ENCODE measurements at places on chromosomes 4 and X.
A peak's percentile ranks its signal among the peaks of the same experiment; 100 is the strongest.

- DNase-seq, result peak; percentile 35
Measured at GRCh38 chr4:73682508-73682907, 57.9 kb upstream of the CXCL8 start.

DNA sequence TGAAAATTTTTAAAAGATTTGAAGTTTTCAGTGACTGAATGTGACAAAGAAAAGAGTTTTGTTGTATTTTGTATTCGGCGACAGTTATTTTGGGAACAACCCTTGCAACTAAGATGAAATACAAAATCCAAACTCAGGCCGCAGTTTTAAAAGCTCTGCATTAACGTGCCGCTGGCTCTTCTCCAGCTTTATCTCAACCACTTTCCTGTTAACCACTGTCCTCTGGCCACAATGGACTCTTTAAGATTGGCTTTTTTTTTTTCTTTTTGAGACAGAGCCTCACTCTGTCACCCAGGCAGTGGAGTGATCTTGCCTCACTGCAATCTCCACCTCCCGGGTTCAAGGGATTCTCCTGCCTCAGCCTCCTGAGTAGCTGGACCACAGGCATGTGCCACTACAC, 22.1 kb upstream of the AMTN start:
- DNase-seq, result no peak

DNA sequence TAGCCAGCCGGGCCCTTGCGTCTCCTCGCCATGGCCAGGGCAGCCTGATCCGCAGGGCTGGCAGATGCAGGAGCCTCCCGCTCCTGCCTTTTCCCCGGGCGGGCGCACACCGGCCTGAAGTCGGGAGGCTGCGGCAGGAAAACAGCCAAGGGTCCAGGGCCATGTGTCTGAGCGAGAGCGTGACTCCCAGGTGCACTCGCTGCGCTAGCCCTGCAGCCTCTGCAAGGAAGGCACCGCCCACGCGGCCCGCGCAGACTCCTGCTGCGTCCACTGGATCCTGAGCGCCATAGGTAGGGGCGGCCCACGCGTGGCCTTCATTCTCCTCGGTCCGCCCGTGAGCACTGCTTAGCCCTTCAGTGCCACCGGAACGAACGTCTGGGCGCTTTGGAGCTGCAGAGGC, 379.9 kb downstream of the TRAM1L1 start:
- no peak for DNase-seq

DNA sequence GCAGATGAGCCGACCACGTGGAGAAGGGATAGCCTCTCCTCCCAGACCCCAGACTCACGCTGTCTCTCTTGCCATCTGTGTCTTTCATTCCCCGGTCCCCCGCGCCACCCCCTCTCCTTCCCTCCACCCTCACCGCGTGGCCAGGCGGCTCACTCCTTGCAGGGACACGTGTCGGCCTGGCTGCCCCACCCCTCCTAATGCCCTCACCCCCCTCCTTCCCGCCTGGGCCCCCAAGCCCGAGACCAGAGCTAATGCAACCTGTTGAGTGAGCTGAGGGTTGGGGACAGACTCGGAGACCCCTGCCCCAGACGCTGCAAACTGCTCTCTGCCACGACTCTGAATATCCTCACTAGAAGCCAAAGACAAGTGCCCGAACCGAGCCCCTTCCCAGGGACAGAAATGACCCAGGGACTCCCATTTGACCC, 1.8 kb downstream of the SLC38A5 start:
- DNase-seq, result no peak

DNA sequence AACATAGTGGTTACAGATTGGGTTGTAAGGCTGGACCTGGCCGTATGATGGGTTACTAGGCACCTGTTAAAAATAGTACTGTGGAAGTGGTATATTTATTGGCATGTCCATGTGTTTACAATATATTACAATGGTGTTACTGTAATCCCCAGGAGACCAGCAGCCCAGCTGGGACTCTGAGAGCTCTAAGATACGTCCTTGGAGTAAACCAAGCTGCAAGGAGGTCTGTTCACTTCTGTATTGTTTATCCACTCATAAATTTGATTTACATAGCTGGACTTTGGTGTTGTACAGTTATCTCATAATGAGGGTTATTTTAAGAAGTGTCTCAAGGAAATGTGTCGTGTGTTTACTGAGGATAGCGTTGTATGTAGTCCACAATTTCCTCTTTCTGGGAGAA, 93.8 kb downstream of the TBL1X start:
- DNase-seq, result no peak

DNA sequence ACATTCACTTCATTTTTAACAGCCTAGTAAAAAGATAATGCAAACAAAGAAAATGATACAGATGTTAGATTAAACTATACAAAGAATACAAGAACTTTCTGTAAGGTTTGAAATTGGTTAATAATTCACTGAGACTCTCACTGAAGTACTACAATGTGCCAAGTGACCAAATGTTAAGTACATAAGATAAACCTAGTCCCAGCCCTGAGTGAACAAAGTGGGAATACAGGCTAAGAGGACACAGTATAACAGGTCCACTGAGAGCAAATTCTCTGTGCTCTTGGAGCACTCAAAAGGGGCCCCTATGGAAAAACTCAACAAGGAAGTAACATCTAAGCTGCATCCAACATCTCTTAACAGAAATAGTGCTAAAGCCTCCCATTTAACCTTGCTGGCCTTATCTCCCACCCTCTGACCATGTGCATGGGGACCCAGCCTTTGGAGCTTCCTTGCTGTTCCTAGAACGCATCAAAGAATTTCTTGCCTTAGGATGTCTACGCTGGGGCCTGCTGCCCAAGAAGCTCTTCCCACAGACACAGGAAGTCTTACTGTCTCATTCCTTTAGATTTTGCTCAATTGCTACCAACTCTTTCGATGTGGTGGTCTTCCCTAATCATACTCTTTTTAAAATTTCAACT, 113.4 kb downstream of the ZAR1 start:
- DNase-seq, result no peak

- DNase-seq, result no peak
Measured at GRCh38 chr4:153706519-153706918, 22.4 kb downstream of the TLR2 start.

- peak; percentile 6 for DNase-seq
Measured at GRCh38 chr4:88341227-88342192, 37.1 kb upstream of the HERC6 start.

DNA sequence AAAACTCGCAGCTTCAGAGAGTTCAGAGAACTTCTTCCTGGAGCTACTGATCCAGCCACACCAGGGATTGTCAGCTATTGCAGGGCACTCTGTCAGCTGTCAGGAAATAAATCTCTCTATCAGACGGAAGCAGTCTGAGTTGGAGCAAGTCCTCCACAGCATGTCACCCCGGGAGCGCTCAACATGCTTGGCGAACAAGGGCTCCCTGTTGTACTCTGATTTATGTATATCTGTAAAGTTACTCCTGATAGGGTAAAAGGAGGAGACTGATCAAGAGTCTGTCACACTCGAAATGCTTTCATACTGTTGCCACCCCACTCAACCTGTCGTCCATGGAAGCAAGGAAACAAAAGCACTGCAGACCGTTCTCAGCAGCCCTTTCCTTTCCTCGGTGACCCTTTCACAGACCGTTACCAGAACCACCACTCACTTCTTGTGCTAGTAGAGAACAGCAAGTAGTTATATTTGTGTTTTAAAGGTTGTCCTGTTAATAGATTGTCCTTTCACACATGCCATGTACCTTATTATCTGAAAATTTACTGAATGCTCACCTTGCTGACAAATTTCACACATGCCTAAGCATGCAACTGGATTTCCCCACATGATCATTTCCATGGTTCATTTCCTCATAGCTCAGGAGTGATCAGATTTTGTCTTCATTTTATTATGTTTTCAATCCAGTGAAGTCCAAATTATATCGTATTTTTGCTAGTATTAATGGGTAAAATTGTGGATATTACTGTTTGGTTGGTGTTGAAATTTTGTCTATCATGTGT, 2108.9 kb upstream of the TENM3 start:
- DNase-seq, result peak; percentile 24

DNA sequence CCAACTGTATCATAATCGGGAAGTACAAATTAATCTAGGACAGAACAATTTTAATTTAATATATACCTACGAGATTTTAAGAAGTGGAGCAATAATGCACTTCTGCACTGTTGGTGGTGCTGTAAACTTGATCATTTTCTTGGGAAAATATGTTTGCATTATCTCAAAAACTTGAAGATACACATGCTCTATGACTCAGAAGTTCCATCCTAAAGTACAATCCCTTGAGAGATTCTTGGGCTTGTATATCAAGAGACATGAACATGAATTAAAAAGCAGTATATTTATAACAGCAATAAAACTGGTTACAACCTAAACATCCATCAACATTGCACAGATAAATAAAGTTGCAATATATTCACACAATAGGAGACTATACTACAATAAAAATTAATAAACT, 168.8 kb downstream of the CLCN4 start:
- no peak for DNase-seq

DNA sequence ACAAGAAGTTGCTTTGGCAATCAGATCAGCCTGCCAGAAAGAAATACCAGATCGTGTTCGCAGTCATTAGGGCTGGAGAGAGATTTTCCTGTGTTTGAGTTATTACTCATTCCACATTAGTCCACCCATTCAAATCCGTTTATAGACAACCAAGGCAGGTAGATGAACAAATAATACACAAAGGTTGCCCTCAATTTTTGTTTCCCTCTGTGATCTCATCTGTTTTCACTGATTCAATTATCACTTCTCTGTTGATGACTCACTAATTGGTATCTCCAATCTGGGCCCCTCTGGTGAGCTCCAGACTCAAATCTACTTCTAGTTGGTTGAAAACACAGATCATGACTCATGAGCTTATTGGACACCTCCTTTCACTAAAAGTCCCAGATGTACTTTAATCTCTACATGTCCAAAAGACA, 54.5 kb downstream of the CHM start:
- no peak for DNase-seq

- DNase-seq, result no peak
Measured at GRCh38 chrX:101977106-101977505, 45.3 kb upstream of the ZMAT1 start.

GRCh38 chr4:174521800-174522182, 497 bp downstream of the HPGD start:
- DNase-seq, result peak; percentile 7

DNA sequence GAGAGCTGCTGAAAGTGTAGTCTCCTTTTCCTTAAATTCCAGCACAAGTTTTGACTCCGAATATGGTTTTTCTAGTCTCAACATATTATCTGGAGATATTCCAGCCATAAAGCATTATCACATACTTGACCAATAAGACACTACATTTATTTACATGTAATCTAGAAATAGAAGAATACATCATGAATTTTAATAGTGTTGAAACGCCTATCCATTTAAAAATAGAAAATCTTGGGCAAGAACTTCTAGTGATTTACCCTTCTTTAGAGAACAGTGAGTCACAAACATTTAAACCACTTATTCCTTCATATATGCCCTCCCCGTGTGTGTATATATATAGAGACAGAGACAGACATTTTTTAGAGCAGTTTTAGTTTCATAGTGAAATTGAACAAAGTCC, 161.5 kb downstream of the SOWAHB start:
- DNase-seq, result no peak

DNA sequence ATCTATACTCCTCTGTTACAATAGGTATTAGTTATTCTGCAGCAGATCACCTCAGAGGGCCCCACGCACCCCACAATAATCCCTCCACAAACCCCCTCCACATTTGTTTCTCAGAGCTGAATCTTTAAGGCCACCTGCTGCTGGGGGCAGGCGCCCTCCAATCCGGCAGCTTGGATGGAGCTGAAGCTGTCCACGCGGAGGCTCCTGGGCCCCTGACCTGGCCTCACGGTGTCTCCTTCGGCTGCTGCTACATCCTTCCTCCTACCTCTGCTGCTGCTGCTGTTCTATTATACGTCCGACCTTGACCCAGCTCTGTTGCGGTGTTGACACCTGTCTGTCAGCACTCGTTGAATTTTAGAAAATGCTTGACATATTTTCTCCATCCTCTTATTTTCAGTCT, 430.2 kb upstream of the ZFP42 start:
- DNase-seq, result no peak

- no peak for DNase-seq
Measured at GRCh38 chrX:16610121-16610621, 39.8 kb upstream of the S100G start.

DNA sequence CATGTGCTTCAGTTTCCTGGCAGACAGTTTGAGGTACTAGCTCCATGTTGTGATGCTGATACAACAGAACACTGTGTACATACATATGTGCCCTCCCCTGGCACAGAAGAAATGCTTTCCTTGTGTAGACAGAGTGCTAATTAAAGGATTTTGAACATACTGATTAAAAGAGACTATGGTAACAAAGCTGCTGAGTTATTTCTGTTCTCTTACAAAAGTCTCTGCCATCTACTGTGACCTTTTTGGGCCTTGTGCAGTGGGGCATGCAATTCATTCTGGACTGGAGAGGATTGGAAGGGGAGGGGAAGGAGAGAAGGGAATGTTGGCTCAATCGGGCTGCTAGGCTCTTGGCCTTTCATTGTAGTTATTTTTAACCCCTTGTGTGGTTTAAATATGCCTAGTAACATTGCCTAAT, 6.0 kb downstream of the PDLIM5 start:
- no peak for DNase-seq

- no peak for DNase-seq
Measured at GRCh38 chr4:87298362-87298761, 24.3 kb downstream of the HSD17B13 start.

- DNase-seq, result peak; percentile 62
Measured at GRCh38 chr4:163663454-163664225, 169.2 kb downstream of the TMA16 start.

GRCh38 chr4:48813964-48814363, 16.9 kb upstream of the OCIAD1 start:
- DNase-seq, result no peak

GRCh38 chr4:107497054-107497453, 223.0 kb downstream of the PAPSS1 start:
- no peak for DNase-seq

DNA sequence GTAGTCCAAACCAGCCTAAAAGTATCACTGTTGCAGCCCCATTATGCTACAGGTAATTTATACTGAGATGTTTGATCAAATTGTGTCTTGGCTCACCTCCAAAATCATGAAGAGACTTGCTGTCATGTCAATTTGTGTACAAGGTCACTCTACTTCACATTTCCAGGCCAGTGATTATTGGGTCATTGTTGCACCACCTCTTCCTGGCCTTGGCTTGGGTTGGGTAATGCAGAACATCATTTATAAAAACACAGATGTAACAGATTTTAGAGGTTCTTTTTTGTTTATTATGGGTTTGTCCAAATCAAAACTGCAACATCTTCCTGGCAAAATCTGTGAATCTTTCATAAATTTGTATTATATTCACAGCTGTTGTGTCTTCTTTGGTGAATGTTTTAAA, 459.5 kb downstream of the ANKRD50 start:
- no peak for DNase-seq

DNA sequence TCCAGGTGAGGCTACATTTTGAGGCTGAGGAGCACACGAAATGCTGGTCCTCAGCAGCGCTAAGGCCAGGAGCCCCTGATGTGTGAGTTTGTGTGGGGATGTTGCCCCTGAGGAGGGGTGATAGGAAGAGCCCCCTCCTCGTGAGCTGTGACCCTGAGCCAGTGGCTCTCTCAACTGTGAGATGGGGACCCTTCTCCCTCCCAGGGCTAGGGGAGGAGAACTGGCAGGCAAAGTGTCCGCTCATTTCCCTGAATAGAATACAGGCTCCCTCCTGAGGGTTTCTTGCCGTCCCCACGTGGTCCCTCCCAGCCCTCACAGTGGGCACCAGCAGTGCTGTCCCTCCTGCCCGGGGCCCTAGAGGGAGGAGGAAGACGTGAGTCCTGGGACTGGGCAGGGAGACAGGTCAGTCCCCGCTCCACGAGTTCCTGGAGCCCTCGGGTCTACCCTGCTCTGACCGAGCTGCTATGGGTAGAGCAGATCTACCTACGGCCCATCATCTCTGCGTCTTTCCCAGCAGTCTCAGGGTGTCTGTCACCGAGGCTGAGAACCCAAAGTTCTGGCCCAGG, 21.0 kb upstream of the TBC1D14 start:
- DNase-seq, result no peak

GRCh38 chr4:176444741-176445140, 125.0 kb downstream of the SPCS3 start:
- no peak for DNase-seq

Measured in suppressor macrophage (primary cell).